Mesenchymal stem cell (in vitro differentiated cells and primary cell): ENCODE measurements at places on chromosomes 11 and 22.

- H3K27ac ChIP-seq, result no peak overlapping the region
- peaks cover 55% of the 10 kb centered on the region for H3K36me3 ChIP-seq
- no peak for DNase-seq
- no peak overlapping the region for H3K4me3 ChIP-seq
Measured at GRCh38 chr22:20948989-20949388, 18.1 kb upstream of the AIFM3 start.

GRCh38 chr11:77409046-77409445 is 64.8 kb downstream of the PAK1 start:
- peaks cover 4% of the 10 kb centered on the region for H3K4me1 ChIP-seq
- H3K4me3 ChIP-seq, result no peak overlapping the region
- no peak overlapping the region for H3K27ac ChIP-seq

- peak within 1 kb of the TSS; percentile 82 for H3K4me3 ChIP-seq
- H3K4me1 ChIP-seq, result peaks cover 39% of the 10 kb centered on the region
- H3K36me3 ChIP-seq, result peaks cover 4% of the 10 kb centered on the region
Measured at GRCh38 chr22:30396871-30397655, at the start of gene SEC14L2. Gene SEC14L2 (plus strand): TSS chr22:30397018. CDS start chr22:30397117, 99 bp downstream.

GRCh38 chr11:64232182-64232966 is 2.0 kb upstream of the VEGFB start:
- peaks cover 27% of the 10 kb centered on the region for H3K36me3 ChIP-seq
- no peaks in the 10 kb centered on the region for H3K27me3 ChIP-seq
- H3K4me3 ChIP-seq, result no peak overlapping the region
- H3K4me1 ChIP-seq, result peaks cover 45% of the 10 kb centered on the region

DNA sequence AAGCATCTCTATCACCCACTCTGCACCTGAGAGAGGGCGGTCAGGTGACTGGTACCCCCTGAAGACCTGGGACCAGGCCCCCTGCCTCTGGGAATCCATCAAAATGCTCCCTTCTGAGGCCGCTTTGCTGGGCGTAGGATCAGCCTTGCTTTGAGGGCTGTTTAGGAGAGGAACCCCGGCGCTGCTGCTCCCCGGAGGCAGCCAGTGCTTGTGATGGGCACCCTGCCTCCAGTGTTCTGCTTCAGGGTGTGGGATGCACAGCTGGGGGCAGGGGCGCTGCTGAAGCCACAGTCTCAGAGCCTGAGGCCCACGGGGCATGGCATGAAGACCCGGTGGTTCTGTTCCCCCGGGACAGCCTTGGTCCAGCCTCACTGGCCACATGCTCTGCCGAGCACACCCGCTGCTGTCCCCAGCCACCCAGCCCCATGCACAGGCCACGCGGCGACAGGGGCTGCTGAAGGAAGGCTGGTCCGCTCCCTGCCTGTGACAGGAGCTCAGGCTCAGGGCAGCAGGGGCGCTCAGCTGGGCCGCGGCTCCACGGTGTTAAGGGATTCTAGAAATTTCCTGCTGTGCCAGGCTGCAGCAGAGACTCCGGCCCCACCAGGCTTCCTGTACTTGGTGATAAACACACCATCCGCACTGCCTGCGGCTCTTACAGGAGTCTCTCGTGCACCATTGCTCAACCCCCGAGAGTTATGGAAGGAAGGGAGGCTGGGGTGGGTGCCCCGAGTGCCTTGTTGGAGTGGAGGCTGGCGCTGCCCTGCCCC is 91.0 kb downstream of the KCNQ1 start:
- DNase-seq, result no peak
- peaks cover 46% of the 10 kb centered on the region for H3K27me3 ChIP-seq
- H3K4me1 ChIP-seq, result peaks cover 30% of the 10 kb centered on the region

DNA sequence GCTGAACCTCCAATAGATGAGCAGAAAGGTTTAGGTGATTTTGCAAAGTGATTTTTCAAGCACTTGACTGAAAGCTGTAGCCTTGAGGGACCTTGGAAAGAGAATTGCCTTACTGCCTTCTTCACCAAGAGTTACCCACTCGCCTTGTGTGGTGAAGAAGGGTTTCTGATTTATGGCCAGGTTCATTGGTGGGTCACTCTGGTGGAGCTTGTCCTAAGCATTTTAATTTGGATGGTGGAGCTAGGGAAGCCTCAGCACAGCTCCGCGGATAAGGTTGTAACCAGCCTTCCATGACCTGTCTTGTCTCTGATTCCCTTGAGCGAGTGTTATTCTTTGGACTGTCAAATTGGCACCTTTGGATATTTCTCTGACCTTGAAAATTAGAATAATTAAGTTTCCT is 226.4 kb downstream of the FAT3 start:
- no peak overlapping the region for H3K4me3 ChIP-seq
- H3K4me1 ChIP-seq, result peaks cover 2% of the 10 kb centered on the region
- no peaks in the 10 kb centered on the region for H3K27me3 ChIP-seq
- no peak for DNase-seq
- H3K27ac ChIP-seq, result no peak overlapping the region
- H3K36me3 ChIP-seq, result no peaks in the 10 kb centered on the region

DNA sequence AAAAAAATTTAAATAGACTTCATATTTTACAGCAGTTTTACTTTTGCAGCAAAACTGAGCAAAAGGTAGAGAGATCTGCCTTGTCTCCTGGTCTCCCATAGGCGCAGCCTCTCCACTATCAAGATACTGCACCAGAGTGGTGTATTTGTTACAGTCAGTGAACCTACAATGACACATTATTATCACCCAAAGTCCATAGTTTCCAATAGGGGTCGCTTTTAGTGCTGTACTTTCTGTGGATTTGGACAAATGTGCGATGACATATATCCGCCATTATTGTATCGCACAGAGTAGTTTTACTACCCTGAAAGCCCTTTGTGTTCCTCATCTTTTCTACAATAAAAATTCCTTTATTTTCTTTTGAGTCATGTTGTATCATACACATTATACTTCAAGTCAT is 153.2 kb upstream of the CCDC179 start:
- no peaks in the 10 kb centered on the region for H3K36me3 ChIP-seq
- no peak overlapping the region for H3K27ac ChIP-seq
- H3K4me3 ChIP-seq, result no peak overlapping the region
- DNase-seq, result no peak

GRCh38 chr11:124514131-124514530 is 29.3 kb downstream of the OR8B12 start:
- H3K27ac ChIP-seq, result no peak overlapping the region
- no peak for DNase-seq
- no peaks in the 10 kb centered on the region for H3K27me3 ChIP-seq
- H3K36me3 ChIP-seq, result no peaks in the 10 kb centered on the region

GRCh38 chr11:76560219-76560618 is 110.3 kb downstream of the LRRC32 start:
- peaks cover 6% of the 10 kb centered on the region for H3K4me1 ChIP-seq
- H3K27me3 ChIP-seq, result no peaks in the 10 kb centered on the region
- no peaks in the 10 kb centered on the region for H3K36me3 ChIP-seq
- H3K4me3 ChIP-seq, result no peak overlapping the region

DNA sequence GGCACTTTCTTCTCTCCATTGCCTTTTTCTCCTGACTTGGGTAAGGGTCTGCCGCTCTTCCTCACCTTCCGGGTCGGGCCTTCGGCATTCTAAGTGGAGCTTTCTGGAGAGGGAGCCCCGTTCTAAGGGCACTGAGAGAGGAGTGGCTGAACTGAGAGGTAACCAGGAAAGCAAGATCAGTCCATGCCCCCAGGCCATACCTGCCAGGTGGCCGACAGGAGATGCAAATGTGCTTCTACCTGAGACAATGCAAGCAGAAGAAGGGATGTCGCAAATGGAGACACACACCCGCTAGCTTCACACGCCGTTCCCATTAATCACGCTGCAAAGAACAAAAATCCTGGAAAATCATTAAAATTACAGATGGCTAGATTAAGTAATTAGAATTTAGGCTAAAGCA is 156.4 kb upstream of the TBCEL start:
- peaks cover 21% of the 10 kb centered on the region for H3K27me3 ChIP-seq
- H3K36me3 ChIP-seq, result no peaks in the 10 kb centered on the region
- H3K4me1 ChIP-seq, result no peaks in the 10 kb centered on the region
- no peak for DNase-seq
- no peak overlapping the region for H3K27ac ChIP-seq

GRCh38 chr11:2990617-2991451 is 1.3 kb downstream of the NAP1L4 start:
- H3K27me3 ChIP-seq, result no peaks in the 10 kb centered on the region
- H3K4me3 ChIP-seq, result peak overlapping the region; percentile 95
- peaks cover 4% of the 10 kb centered on the region for H3K36me3 ChIP-seq

- peaks cover 14% of the 10 kb centered on the region for H3K4me1 ChIP-seq
- no peaks in the 10 kb centered on the region for H3K27me3 ChIP-seq
- DNase-seq, result no peak
- no peak overlapping the region for H3K4me3 ChIP-seq
Measured at GRCh38 chr22:43174941-43175531, 11.9 kb downstream of the TTLL12 start.

DNA sequence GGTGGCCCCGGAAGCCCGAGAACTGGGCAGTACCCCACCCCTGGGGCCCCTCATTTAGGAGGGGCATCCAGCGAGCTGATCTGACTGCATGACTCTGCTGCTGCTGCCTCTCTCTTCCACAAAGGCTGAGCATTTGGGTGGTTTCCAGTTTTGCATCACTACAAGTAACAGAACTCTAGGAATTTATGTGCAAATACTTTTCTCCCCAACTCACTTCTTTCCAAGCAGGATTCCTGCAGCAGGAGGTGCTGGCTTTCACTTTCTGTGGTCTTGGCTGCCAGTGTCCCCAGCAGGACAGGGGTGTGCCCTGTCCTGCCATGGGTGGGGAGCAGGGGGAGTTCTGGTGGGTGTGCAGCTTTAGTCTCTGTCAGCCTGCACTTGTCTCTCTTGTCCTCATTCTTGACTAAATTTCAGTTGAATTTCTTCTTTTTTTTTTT is 21.2 kb downstream of the UPB1 start:
- peak; percentile 96 for DNase-seq
- H3K27ac ChIP-seq, result peak overlapping the region; percentile 59
- no peaks in the 10 kb centered on the region for H3K36me3 ChIP-seq
- H3K27me3 ChIP-seq, result no peaks in the 10 kb centered on the region
- peaks cover 8% of the 10 kb centered on the region for H3K4me1 ChIP-seq

DNA sequence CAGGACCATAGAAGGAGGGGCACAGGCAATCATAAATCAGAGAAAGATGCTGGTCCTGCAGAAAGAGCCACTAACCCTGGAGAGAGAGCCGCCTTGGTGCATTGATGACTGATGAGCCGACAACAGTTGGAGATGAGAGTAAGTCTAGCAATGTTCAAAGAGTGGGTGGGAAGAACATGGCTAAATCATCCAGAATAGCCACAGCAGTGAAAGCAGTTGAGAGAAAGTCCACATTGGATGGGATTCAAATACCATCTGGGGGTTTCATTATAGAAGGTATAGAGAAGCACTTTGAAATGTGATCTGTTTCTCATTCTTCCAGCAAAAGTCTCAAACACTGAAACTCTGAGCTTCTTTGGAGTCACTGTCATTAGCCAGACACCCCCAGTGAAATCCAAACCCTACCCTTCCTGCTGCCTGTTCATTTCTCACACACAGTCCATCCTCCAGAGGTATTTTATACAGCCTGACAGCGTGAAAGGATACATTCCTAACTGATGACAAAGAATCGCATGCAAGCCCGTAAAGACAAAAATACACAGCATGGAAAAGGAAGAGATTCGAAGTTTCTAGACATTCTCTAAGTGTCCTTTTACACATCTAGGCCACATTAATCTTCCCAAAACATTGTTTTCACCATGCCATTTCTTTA is 303.1 kb upstream of the MPPED2 start:
- DNase-seq, result peak; percentile 28
- H3K4me1 ChIP-seq, result no peaks in the 10 kb centered on the region
- H3K4me3 ChIP-seq, result no peak overlapping the region
- H3K27me3 ChIP-seq, result no peaks in the 10 kb centered on the region
- H3K27ac ChIP-seq, result no peak overlapping the region
- no peaks in the 10 kb centered on the region for H3K36me3 ChIP-seq

GRCh38 chr11:126246636-126247035 is 22.1 kb downstream of the SRPRA start:
- no peak overlapping the region for H3K27ac ChIP-seq
- no peak overlapping the region for H3K4me3 ChIP-seq
- peak; percentile 8 for DNase-seq
- no peaks in the 10 kb centered on the region for H3K4me1 ChIP-seq
- H3K36me3 ChIP-seq, result peaks cover 20% of the 10 kb centered on the region

- no peak for DNase-seq
- H3K4me1 ChIP-seq, result peaks cover 4% of the 10 kb centered on the region
- H3K27me3 ChIP-seq, result peaks cover 11% of the 10 kb centered on the region
- no peak overlapping the region for H3K27ac ChIP-seq
Measured at GRCh38 chr11:123578778-123579481, 75.5 kb downstream of the SCN3B start.

DNA sequence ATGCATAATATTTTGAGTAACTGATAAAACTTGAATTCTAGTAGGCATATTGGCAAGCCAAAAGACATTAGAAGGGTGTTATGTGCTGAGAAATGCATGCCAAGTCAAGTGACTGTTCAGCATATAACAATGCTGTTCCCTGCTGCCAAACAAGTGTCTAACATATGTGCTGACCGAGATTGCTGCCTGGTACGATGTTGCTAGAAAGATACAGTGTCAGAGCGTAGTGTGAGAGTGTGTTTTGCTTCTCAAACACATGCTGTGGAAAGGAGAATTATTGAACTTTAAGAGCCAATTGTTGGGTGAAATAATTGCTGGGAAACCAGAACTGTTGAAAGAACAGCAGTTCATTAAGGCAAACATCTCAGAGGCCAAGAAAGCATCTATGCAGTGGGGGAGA is 71.3 kb upstream of the GRIA4 start:
- no peaks in the 10 kb centered on the region for H3K27me3 ChIP-seq
- DNase-seq, result no peak
- H3K4me1 ChIP-seq, result no peaks in the 10 kb centered on the region
- no peak overlapping the region for H3K27ac ChIP-seq

DNA sequence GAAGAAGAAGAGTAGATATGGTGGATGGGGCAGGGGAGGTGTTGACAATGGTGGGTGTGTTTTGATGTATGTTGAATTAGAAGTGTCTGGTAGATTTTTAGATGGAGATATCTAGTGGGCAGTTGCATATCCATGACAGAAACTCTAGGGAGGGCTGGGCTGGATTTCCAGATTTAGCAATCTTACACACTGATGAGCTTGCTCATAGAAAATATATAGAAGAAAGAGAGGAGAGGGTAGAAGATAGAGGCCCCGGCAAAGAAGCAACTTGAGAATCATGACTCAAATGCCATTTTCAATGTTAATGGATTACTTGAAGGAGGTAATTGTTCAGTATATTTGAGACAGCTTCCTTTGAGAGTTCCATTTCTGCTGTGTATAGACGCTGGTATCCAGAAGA is 8.2 kb downstream of the REXO2 start:
- H3K27ac ChIP-seq, result peak overlapping the region; percentile 76
- no peak overlapping the region for H3K4me3 ChIP-seq
- no peaks in the 10 kb centered on the region for H3K27me3 ChIP-seq

DNA sequence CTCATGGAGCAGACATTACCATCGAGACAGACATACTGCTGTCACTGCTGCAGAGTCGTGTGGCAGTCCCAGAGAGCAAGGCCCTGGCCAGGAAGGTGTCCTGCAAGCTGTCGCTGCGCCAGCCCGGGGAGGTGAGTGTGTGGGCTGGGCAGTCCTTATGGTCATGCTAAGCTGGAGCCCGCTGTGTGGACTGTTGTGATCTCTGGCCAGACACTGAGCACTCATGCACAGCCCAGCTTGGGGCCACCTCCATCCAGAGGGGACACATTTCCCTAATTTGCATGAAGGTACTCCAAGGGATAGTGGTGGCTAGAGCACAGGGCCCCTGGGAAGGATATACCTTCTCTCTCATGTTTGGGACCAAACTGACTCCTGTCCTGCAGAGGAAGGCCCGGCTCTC is 9.6 kb downstream of the ANKK1 start:
- H3K4me1 ChIP-seq, result no peaks in the 10 kb centered on the region
